NCI-H82 (cell line): ENCODE measurements at places on chromosomes 2 and 18.

GRCh38 chr2:161316701-161317100, 8.5 kb downstream of the PSMD14 start:
- no peak for DNase-seq

GRCh38 chr2:76760367-76760704, 761.8 kb downstream of the LRRTM4 start:
- no peak for DNase-seq

DNA sequence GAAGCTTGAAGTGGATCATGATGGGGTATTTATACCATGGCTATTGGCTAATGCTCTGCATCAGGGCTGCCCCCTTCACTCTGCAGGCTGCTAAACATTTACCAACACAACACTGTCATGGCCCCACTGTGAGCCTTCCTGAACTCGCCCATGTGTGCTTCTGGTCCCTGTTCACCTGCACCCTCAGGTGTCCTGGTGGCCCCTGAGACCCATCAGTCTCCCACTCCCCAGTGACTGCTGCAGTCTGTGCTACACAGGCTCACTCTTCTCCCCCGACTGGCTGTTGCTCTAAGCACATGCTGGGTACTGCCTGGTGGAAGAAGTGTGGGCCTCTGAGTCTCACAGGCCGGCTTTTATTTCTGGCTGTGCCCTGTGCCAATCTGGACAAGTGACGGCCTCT, 183.0 kb upstream of the HS6ST1 start:
- DNase-seq = no peak

- DNase-seq = no peak
Observed at GRCh38 chr2:153232464-153232863, 246.1 kb downstream of the RPRM start.

DNA sequence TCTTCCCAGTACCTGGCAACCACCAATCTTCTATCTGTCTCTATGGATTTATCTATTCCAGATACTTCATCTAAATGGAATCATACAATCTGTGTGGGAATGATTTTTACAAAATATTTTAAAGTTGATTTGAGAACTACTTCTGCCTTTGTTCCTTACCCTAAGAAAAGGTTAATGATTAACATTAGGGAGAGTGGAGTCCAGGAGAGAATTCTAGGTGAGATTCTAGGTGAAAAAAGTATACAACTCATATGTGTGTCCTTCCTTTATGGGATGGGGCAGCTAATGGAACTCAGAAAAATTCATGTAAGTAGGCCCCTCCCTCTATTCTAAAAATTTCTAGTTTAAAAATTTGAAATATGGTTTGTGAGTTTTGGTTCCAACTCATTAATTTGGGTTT, 35.9 kb upstream of the WDSUB1 start:
- no peak for DNase-seq

GRCh38 chr2:61090386-61090921, 24.8 kb downstream of the SANBR start:
- no peak for DNase-seq

DNA sequence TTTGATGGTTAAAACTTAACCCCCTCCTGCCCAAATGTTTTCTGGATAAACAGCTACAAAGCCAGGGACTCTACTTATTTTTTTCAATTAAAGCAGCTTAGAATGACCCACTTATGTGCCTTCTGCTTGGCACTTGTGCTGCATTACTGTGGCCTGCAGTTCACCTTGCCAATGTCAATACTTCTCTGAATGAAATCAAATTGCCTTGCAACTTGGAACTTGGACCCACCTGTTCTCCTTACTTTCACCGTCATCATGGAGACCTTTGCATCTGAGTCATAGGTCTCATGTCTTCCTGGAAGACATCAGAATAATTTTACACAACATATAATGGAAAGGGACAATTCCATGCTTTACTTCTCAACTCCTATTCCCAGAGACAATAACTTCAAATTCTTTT, 92.1 kb upstream of the FHL2 start:
- no peak for DNase-seq

- peak; percentile 21 for DNase-seq
Observed at GRCh38 chr18:47893047-47893446, 37.4 kb downstream of the SMAD2 start.

DNA sequence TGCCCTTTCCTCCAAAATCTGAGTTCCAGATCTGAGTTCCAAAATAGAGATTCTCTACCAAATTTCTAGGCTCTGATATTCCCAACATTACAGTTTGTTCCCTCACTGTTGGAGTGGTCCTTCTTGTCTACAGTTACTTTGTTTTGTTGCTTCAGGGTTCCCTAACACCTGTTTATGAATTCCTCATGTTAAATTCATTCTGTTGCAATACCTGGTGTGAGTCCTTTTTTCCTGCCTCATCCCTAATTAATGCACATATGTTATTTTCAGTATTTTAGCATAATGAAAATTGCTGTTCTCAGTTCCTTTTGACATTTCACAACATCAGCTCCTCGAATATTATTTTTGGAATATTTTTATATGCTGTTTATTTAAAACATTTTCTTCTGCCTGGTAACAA, 16.2 kb downstream of the SERPINB13 start:
- no peak for DNase-seq

DNA sequence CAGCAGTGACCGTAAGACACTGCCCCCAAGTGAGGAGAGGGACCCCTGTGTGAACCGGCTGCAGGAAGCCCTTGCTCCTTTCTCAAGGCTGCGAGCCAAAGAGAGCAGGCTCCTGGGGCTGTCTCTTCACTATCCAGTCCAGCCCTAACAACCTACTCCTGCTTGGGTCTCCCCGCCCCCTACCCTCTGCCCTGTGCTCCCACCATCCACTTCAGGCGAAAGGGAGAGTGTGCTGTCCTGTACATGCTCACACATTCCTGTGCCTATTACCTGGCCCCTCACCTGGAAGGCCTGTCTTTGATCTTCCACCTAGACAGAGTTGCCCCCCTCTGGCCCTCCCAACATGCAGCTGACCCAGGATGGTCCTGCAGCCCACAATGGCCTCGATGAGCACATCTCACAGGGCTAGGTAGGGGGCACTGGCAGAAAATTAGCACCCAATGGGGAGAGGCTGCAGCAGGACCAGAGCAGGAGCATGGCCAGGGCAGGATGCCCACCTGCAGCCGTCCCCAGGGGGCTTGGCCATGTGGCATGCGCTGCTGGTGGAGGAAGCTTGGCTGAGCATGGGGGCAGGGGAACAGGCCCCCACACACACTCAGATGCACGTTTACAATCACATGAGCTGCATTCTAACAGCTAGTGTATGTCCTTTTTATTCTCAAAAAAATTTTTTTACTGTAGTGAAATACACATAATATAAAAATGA, 93.5 kb downstream of the POLR1A start:
- DNase-seq = no peak

GRCh38 chr2:219565130-219566080, 5.9 kb downstream of the OBSL1 start:
- no peak for DNase-seq

- no peak for DNase-seq
Observed at GRCh38 chr2:241064008-241064801, 37.9 kb downstream of the MTERF4 start.

GRCh38 chr2:165369898-165370296, 99.6 kb upstream of the CSRNP3 start:
- no peak for DNase-seq

- DNase-seq = no peak
Observed at GRCh38 chr2:19857100-19857499, 44.7 kb downstream of the TTC32 start.

DNA sequence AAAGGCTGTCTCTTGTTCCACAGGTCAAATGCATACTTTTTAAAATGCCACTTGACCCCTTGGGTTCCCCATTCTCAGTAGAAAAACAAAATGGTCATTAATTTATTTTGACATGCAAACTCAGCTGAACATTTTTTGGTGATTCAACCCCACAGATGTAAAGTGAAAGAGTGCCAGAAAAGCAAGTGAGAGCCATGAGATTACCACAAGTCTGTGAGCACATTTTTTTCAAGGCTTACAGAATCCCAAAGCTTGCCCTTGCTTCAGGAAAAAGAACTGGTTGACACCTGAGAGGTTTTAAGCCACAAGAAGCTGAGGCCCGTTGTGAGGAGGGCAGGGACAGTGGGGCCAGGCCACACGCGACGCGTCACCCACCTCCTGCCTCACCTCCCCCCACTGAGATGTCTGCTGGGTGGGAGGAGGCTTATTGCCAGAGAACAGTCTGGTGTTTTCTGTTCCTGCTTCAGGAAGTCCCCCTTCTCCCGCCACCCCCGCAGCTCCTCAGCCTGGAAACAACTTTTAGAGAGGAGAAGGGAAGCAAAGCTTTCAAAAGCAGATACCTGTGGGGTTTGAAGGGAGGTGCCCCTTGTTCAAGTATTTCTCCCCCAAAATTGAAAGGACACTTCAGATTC, 70.4 kb upstream of the CYP1B1 start:
- no peak for DNase-seq

- no peak for DNase-seq
Observed at GRCh38 chr18:57697426-57697825, 75.8 kb upstream of the NARS1 start.

DNA sequence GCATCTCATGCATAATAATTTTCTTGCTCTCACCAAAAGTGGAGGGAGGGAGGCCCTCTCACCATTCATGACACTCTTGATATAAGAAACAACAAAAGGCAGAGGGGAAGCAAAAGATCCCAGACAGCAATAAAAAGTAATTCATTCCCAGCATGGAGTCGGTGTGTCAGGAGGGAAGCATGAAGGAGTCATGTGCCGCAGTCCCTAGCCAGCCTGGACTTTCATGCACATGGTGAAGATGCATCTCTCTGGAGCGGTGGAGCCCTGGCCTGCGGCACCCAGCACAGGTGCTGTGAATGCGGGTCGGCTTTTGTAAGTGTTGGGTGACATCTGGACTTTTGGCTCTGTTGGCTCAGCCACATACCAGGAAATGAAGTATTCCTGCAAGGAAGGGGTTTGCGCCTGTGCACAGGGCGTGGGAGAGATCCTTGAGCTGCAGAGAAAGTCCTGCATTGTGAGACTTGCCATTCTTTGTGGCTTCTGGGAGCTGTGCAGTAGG, 119.4 kb downstream of the COPS8 start:
- no peak for DNase-seq

- DNase-seq = peak; percentile 18
Observed at GRCh38 chr2:55123851-55124269, 73.6 kb upstream of the RTN4 start.

- peak; percentile 32 for DNase-seq
Observed at GRCh38 chr2:116696223-116696622, 1118.3 kb upstream of the DDX18 start.

DNA sequence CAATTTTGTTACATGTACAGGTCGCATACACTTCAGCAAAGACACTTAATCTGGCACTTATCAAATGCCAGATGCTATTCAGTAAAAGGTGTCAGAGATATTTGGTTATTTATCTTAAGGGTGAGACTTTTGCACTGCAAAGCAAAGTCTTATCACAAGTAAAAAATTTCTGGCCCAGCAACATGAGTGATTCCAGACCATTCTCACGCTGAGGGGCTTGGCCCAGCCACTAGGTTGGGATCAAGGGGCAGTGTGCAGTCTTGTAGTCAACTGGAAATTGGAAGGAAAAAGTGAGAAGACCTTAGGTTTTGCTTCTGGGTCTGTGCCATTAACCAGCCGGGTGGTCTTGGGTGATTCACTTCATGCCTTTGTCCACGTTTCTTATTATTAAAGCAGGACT, 181.6 kb downstream of the RNF144A start:
- no peak for DNase-seq

- no peak for DNase-seq
Observed at GRCh38 chr2:229350117-229350805, 79.2 kb upstream of the PID1 start.

DNA sequence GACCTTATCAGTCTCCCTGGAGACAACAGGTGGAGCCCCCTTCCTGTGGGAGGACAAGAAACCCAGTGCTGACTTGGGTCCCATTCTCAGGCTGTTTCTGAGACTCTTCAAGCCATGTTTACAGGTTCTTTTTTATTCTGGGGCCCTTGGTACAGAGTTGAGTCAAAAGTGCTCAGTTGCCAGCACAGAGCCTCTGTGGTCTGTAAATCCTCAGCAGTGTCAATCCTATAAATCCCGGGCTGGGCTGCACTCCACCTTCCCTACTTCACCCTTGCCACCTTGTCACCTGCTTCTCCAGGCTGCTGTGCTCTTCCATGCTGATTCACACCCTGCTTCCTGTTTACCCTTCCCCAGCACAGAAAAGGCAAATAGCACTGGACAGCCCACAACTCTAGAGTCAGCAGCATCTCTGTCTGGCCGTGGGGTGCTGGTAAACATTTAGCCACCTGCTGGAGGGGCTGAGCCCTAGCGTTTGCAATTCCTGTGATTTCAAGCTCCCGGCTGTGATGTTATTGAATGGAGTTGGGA, 74.7 kb downstream of the TNFRSF11A start:
- DNase-seq = peak; percentile 27

GRCh38 chr18:38980420-38980819, 1414.8 kb upstream of the CELF4 start:
- no peak for DNase-seq

GRCh38 chr2:45892757-45893156, 241.3 kb downstream of the PRKCE start:
- peak; percentile 52 for DNase-seq

DNA sequence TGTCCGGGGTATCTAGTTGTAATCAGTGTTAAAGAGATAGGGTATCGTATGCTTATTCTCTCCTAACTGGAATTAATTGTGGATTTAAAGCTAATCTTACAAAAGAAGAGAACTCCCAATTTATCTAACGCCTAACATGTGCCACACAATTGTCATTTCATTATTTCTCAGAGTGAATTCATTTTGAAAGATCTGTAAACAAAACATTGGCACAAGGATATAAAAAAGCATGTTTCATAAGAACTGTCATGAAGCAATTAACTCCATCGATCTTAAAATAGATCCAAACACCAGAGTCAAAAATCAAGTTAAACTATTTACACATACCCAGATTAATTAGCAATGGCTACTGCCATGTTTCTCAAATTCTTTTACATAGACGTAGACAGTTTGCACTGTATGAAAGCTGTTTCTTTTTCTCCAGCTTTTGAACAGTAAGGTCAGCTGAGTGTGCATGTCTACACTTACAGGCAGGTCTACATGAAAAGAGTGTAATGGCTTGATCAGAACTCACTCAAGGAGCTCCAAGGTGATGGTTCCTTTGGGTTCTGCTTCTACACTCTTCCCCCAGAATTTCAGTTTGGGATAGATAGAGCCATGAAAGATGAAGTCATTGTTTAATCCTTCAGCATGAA, 38.8 kb downstream of the CABYR start:
- no peak for DNase-seq

- DNase-seq = no peak
Observed at GRCh38 chr18:59358414-59358711, 702 bp downstream of the LMAN1 start.

GRCh38 chr18:59140302-59140885, 710 bp downstream of the SEC11C start:
- DNase-seq = peak; percentile 34

DNA sequence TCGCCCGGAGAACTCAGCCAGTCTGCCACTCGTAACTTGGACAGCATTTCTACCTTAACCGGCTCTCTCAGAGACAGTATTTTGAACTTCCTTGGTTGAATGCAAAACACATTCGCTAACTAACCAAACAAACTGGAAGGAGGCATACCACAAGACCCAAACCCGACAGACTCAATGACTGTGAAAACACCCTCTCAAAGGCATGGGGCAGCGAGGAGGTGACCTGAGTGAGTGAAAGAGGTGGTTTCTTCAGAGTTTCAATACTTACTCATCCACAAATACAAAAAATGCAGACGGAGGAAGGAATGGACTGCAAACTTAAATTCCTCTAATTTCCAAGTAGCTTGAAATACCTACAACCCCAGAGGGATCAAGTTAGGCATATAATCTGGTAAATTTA, 132.9 kb downstream of the GAREM1 start:
- DNase-seq = no peak

- DNase-seq = no peak
Observed at GRCh38 chr2:65724752-65725151, 292.4 kb upstream of the SPRED2 start.
